H1 (cell line): ENCODE measurements at places on chromosomes 6 and 20. TPM values are rescaled to one million over a fixed set of nuclear protein-coding genes. Genes with fewer than 3 reads are reported as not detected.

DNA sequence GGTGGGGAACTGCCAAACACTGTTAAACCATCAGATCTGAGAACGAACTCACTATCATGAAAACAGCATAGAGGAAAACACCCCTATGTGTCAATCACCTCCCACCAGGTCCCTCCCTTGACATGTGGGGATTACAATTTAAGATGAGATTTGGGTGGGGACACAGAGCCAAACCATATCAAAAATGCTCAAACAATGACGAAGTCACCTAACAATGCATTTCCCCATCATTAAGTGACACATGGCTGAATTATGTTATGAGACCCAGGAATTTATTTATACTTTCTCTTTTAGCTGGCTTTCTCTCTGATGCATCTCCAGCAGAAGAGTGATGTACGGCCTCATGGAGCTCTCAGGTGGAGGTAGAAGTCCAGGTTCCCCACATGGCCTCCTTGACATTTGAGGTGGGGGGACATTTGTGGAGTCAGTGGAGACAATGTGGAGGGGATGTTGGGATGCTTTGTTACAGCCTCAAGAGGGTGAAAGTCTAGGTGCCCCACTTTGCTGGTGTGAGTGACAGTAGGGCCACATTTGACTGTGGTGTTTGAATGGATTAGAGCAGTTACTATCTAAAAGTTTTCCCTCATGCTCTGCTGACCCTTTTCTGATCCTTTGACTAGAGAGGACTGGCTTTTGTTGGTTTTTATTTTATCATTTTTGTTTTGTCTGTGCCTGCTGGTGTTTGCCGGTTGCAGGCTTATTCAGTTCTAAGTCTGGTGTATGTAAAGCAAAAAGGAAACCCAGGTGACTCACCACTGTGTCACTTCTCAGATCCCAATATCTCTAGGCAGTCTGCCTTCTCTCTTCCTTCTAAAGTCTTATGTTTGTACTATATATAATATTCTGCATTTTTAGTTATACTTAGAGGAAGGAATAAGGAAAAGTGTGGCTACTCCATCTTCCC is 18.5 kb upstream of the DCBLD1 start:
- DNase-seq, result no peak

The KHDC1L gene
- total RNA-seq, result not detected in 2 replicates

The TREML2 gene
- total RNA-seq, result 0.09 and 0.11 TPM in 2 replicates

The TSBP1 gene
- total RNA-seq, result not detected in 2 replicates
